ENCODE measurements at places on chromosomes 7 and 10. TPM values are rescaled to one million over a fixed set of nuclear protein-coding genes. Genes with fewer than 3 reads are reported as not detected.

Gene PRR15
- 0.17 TPM for total RNA-seq

Gene SCIN
- total RNA-seq = 0.23 TPM

Gene TRPV5
- 0.23 TPM for total RNA-seq

Gene CNPY1
- total RNA-seq = not detected

Gene RNF148
- total RNA-seq = 0.09 TPM

Gene HOXA10
- total RNA-seq = 0.08 TPM

Gene CXCL12
- total RNA-seq = 51.1 TPM

Gene LRMDA
- 7.9 TPM for total RNA-seq

Gene TCAF2
- total RNA-seq = 2.3 TPM

Gene PTPRZ1
- 0.09 TPM for total RNA-seq

Gene C1QL3
- total RNA-seq = not detected

Gene C10orf67
- not detected for total RNA-seq

Gene SLC13A1
- total RNA-seq = not detected

Gene SAMD9L
- 5.2 TPM for total RNA-seq

Gene HTRA1
- 73.3 TPM for total RNA-seq

Data from liver (tissue), 10 donors.